ACHN (cell line): ENCODE measurements at places on chromosomes 3 and 15.

DNA sequence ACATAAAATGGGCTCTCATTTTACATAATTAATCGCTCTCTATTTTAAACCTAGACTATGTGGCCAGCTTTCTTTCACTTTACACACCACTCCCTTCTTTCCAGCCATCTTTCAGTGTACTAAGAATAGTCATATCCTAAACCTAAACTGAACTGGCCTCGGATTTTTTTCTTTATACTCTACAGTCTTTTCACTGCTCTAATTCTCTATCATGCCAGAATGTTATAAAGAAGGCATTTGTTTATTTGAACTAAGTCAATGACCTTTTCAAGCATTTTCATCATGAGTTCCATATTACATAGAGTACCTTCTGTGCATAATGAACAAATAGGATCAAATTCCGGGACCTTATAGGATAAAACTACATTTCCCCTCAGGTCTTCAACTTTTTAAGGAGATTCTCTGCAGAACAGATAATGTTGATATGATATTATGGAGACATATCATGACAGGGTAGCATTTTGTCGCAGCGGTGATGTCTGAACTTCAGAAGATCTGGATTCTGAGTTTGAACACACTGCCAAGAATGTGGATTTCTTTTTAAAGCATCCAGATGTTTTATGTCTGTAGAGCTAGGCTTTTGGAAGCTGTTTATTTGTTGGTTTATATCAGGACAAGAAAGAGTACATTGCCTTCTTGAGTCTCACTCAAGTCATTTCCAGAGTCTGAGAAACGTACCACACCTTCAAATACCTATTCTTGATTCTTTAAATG is 1047.3 kb downstream of the MCTP2 start:
- no peak for DNase-seq

- no peak for DNase-seq
Observed at GRCh38 chr3:176566757-176567156, 630.5 kb downstream of the TBL1XR1 start.

- no peak for DNase-seq
Observed at GRCh38 chr3:9111417-9111816, 138.0 kb downstream of the SRGAP3 start.

- DNase-seq, result no peak
Observed at GRCh38 chr3:82839871-82840270, 1078.4 kb upstream of the GBE1 start.

- peak; percentile 33 for DNase-seq
Observed at GRCh38 chr3:45666757-45667431, 22.3 kb upstream of the SACM1L start.

DNA sequence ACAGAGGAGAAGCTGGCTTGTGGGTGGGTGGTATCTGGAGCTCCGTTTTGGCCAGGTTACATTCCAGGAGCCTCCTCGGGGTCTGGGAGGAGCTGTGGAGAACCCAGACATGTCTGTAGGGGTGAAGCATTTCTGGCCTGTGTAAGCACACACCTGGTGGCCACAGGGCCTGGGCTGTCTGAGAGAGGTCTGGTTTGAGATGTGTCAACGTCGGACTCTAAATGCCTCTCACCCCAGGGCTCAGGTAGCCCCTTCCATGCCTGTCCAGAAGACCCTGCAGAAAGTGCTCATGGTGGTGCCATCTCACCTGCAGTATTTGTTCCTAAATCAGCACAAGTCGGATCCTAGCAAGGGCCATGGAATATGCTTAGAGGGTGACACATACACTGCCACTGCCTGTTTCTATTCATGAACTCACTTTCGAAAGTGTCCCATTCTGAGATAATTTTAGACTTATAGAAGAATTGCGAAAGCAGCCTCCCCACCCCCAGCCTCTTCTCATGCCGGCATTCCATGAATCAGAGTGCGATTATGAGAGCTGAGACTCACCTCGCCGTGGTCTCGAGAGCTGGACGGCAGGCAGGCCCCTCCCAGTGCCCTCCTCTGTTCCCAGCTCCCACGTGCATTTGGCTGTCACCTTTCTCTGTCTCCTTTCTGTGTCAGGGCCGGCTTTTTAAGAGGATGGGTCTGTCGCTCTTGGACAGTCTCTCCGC is 63.7 kb downstream of the KLF15 start:
- DNase-seq, result no peak

DNA sequence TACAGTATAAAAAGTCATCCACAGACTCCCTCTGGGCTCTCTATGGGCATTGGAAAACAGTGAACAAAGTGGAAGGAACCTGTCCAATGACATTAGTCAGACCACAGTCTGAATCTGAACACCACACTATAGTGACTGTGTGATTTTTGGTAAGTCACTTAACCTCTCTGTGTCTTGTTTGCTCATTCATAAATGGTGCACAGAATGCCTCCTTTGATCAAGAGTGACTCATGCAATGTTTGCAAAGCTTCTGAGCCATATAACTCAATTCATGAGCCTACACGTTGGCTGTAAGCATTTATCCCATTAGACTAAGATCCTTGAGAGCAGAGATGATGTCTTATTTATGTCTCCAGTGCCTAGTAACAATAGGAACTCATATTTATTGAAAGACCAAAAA is 46.7 kb downstream of the SV2B start:
- no peak for DNase-seq

DNA sequence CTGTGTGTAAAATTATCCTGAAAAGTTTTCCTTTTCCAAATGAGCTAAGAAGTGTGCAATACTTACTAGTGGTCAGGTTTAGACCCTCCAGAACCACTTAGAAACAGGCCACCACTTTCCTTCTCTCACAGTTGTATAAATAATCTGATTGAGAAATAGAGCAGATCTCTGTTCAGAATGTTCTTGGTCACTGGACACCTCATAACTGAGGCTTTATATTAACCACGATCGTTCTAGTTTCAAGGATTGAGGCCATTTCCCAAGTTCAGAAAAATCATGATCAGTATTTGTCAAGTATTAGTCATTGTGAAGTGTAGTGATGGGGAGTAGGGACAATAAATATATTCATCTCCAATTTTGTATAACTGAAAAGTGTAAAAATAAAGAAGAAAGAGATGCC is 1.0 kb upstream of the MAP3K13 start:
- no peak for DNase-seq

GRCh38 chr3:134299185-134299887 is 48.7 kb upstream of the RYK start:
- peak; percentile 28 for DNase-seq
